Stomach (tissue), 19 donors: ENCODE measurements at places on chromosomes 13 and 19.

DNA sequence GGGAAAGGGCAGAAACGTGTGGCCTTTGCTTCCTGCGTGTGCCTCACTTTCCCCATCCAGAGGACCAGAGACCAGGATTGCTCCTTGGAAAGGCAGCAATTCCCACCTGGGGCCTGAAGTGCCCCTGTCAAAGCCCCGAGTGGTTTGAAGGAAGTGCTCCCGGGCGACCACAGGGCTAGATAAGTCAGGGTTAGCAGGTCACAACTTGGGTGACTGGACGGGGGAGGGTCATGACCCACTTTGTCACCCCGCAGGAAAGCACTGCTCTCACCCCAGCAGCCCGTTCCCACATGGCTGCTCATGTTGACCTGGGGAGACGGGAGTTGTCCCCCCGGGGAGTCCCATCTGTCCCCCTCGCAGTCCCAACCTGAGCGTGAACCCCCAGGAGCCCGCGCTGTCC is 459 bp downstream of the PRAM1 start:
- no peak for DNase-seq

- DNase-seq: no peak
Observed at GRCh38 chr19:1672769-1673644, 20.6 kb upstream of the TCF3 start.

- no peak for DNase-seq
Observed at GRCh38 chr13:90839061-90839460, 508.4 kb upstream of the MIR17HG start.

DNA sequence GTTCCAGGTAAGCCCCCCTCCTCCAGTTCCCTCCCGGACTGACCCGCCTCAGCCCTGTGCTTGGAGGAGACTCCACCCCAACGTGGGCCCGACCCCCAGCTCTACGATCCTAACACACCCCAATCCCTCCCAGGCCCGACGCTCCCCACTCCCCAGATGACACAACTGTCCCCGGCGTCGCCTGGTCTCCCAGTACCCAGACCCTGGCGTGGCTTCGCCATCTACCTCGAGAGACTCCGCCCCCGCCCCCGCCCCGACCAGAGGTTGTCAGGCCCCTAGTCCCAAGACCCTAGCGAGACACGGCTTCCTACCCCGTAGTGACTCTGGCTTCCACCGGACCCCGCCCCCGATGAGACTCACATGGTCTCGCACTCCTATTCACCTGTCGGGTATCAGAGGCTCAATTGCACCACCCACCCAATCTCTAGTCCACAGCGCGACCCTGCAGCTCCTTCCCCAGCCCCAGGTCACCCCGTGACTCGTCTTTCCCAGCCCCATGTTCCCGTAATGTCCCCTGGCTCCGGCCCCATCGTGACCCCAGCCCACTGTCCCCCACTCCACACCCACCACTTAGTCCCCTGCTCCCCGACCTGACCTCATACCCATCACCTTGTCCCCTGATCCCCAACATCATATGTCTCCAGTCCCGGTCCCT is 2.9 kb downstream of the CD37 start:
- DNase-seq: no peak

DNA sequence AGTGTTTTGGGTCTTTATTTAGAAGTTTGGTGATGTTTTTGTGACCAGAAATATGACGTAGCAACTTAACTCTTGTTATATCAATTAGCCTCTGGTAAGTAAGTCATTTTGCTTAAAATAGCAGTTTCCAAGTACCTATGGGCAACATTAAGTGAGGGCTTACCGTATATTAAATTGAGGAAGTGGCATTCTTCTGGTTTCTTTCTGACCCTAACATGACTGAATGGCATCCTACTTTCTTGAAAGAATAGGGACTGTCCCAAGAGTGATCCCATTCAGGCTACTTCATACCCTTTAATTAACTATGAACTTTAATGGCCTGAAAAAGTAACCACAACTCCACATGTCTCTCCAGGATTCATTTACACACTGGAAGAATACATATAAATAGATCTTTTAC is 106.6 kb downstream of the MZT1 start:
- DNase-seq: no peak
